ENCODE measurements at places on chromosomes 12 and 14.

DNA sequence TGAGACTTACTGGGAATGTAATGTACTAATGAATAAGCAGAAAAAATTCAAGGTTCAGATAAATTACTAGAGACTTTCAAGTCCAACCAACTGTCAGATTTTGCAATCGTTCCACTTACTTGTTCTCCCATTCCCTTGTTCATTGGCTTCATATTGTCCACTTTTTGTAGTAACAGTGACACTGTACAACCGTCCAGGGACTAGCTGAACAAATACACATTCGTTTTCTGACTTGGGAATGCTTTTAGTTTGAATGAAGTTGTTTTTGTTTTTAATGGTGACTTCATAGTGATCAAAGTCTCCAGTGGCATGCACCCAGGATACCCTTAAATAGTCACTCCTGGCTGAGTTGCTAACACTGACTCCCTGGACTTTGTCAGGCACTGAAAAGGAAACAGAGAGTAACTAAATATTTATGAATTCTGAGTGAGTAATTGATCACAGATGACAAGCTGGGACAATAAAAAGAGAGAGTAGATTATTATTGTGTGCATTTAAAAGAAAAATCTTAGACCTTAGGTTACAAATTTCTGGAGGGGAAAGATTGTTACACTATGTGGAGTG, 65.4 kb downstream of the PTPRB start:
- ATAC-seq = no peak

DNA sequence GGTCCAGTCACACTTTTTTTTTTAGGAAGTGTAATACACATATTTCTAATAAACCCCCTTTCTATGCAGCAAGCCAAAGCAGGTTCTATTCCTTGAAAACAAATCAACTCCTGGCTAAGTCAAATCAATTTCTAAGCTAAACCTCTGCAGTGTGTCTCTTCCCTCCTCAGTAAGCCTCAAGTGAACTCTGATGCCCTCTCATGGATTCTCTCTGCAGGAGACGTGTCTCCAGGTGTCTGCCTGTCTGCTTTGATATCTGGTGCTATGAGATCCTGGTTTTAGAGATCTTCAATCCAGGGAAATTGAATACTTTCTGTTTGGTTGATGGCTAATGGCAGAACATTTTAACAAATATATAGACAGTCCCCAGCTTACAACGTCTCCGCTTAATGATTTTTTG, 791.7 kb downstream of the AACS start:
- no peak for ATAC-seq

- peak; percentile 78 for ATAC-seq
Observed at GRCh38 chr12:99959549-99960170, 25.1 kb downstream of the ANKS1B start.

DNA sequence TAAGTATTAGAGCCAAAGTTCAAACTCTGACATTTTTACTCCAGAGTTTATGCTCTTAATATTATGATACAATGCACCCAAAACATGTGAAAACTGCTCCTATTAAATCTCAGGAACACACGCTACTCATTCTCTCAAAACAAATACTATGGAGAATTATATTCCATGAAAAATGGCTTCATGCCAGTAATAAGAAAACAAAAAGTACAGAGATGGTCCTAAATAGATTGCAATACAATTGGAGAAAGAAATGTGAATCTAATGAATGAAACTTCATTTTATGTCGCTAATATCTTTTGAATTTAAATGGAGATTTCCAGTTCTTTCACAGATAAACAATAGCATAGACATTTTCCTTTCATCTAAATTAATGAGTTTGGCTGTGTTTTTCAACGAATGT, 384.3 kb downstream of the ADAMTS20 start:
- no peak for ATAC-seq

DNA sequence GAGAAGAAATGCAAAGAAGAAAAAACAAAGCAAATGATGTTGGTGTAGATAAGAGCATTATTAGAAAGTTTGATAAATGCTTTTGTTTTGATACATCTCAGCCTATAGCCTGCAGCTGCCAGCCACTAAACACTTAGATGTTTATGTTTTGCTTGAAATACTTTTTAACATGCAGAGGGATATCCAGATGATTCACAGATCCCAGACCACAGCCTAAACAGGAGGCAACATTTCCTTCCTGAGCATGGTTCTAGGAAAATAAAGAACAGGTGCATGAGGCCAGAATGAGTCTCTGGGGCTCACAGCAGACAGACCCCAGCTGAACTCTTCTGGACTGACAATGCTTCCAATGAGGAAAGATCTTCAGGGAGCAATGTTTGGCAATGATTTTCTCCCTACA, 103.7 kb upstream of the EEA1 start:
- ATAC-seq = no peak

DNA sequence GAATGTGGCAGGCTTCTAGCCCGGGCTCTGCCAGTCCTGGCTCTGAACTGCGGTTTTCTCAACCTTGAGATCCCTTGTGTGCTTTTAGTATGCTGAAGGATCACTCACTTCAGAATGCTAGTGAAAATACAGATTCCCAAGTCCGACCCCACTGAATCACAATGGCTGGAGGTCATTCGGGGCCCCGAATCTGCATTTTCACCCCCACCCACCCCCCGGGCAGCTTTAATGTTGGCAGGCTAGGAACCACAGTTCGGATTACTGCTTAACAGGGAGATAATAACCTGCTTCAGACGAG, 573 bp upstream of the SUSD6 start:
- peak; percentile 0 for ATAC-seq

- ATAC-seq = no peak
Observed at GRCh38 chr12:6771091-6771495, 1.2 kb upstream of the LAG3 start.

DNA sequence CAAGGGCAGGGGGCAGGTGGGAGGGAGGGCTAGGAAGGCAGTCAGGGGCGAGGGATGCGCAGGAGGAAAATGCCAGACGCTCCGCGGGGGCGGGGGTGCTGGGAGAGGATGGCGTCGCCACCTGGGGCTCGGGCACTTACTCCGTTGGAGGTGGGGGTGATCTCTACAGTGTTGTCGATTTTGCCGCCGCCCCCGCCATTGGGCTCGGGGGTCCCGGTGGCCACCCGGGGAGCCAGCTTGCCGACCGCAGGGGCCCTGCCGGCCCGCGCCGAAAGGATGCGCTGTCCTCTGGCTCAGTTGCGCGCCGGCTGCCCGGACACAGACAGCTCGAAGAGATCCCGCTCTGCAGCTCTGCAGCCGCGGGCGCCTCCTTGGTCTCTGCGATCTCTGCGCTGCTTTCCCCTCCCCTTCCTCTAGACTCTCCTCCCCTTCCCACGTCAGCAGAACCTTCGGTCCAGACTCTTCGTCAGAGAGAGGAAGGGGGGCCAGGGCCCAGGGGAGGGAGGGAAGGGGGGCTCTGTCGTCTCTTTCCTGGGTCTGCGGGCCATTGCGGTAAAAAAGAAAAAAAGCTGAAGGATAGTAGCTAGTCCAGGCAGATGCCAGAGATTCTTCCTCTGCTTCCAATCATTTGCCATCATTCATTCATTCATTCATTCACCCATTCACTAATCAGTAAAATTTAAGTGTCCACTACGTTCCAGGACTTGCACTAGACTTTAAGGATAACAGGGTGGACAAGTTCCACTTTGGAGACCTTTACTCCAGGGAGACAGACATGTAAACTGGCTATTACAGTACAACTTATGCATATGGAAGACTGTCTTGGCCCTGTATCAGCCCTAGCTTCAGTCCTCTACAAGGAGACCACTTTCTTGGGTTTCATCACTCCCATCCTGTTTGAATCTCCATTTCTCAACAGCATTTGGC, at the start of gene SLC22A17:
Gene SLC22A17 (minus strand): TSS at position 382 of the 927 bp plus-strand sequence.
- peak; percentile 67 for ATAC-seq

GRCh38 chr12:126953365-126953889, 1313.5 kb upstream of the TMEM132C start:
- no peak for ATAC-seq

GRCh38 chr12:109092497-109093021, 713 bp downstream of the ALKBH2 start:
- no peak for ATAC-seq

DNA sequence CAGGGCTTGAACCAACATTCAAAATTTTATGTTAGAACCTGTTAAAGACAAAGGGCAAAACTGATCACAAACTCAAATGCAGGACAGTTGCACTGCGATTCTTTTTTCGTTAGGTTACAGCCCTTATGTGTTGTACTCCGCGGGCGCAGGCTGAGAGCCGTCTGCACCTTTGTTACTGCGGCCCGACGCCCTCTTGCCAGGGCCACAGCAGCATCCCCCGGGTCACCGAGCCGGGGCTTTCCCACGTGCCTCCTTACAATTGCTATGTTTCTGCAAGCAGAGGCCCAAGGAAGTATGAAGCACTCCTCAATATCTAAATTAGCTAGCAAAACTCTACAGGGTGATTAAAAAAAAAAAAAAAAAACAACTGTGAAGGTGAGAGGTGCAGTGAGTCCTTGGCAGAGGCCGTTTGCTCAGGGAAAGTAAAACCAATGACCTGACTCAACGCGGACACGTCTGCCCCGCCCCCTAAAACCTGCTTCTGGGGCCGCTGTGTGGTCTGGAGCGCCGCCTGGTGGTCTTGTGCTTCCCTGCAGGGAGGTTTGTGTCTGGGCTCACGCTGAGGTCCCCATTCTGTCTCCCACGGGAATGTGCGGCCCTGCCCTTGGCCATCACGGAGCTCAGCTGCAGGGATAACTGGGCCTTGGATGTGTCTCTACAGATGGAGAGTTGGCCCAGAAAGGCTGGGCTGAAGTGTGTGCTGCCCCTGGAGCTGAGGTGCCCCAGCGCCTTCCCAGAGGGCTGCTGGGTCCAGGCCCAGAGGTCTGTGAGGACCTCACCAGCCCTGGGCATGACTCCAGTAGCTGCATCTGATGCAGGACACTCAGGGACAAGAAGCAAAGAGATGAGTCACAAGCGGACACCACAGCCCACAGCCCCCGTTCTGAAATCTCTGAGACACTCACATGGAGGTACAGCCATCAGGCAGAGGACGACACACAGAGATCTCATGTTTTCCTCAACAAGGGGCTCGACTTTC, 418.5 kb downstream of the TMEM121 start:
- ATAC-seq = peak; percentile 80

GRCh38 chr12:71445071-71445470, 5.5 kb downstream of the LGR5 start:
- ATAC-seq = no peak

DNA sequence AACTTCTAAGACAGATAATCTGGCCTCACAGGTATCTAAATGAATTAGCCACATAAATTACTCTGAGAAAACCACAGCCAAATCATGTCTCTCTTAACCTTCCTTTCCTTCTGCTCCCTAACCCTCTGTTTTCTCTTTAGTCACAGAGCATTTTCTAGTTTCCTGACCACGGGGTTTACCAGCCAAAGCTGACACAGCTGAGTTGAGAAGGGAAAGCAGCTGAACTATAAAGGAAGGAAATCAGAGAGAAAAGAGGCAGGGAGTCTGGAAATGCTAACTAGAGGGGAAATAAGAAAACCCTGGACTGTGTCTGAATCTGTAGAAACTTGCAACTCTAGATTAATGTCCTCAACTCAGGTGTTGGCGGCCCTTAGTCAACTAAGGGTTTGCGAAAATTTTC, 24.4 kb downstream of the ANKS1B start:
- no peak for ATAC-seq

GRCh38 chr14:33676135-33676566, 274.7 kb downstream of the EGLN3 start:
- ATAC-seq = peak; percentile 13

DNA sequence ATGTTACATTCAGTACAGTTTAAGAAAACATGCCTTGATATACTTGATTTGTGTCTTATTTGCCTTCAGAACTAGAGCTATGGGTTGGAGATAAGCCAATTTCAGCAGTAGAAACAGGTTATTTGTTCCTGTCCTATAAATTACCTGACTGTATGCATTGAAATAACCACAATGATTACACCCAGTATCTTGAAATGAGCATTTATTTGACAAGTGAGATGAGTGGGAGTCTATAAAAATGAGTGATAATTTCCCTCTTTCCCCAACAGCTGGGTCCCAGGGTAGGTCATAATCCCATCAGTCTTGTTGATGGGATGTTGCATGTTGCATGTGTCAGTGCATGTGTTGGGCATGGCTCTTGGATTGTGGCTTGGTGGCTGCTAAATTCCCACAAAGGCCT, 3.7 kb downstream of the TAS2R42 start:
- no peak for ATAC-seq

DNA sequence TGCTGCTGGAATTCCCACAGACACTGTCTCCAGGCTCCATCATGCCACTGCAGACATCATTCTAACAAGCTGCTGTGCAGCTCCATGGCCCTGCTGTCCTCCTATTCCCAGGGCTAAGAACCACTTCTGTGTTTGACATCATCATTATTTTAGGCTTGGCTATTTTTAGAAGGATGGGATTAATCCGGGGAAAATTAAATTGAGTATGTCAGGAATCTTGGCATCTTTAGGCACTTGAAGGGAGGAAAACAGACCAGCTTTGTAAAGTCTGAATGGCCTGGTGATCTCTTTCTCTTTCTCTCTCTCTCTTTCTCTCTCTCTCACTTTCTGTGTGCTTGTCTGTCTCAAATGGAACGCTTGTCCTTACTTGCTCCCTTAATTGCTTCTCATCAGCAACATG, 568.3 kb upstream of the FLRT2 start:
- ATAC-seq = no peak

GRCh38 chr14:88877192-88877591, 52.7 kb downstream of the TTC8 start:
- ATAC-seq = no peak

- ATAC-seq = no peak
Observed at GRCh38 chr14:94424371-94424770, 28.2 kb downstream of the SERPINA11 start.

GRCh38 chr12:50276912-50277671, 6.2 kb downstream of the LIMA1 start:
- ATAC-seq = peak; percentile 21

DNA sequence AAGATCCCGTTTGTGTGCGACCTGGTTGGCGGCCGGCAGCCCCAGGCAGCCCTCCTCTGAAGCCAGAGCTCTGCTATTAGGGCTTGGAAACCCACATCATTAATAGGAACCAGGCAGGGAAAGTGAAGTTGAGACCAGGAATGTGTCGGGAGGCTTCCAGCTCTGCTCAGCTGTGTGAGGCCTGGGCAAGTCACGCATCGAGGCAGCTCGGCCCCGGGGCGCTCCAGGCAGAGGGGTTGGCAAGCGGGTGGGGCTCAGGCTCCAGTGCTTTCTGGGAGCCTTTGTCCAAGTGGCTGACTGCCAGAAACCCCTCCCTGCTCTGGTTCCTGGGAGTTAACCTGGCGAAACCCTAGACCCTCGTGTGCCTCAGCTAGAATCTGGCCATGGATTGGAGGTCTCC, 1151.7 kb downstream of the VRK1 start:
- ATAC-seq = no peak

DNA sequence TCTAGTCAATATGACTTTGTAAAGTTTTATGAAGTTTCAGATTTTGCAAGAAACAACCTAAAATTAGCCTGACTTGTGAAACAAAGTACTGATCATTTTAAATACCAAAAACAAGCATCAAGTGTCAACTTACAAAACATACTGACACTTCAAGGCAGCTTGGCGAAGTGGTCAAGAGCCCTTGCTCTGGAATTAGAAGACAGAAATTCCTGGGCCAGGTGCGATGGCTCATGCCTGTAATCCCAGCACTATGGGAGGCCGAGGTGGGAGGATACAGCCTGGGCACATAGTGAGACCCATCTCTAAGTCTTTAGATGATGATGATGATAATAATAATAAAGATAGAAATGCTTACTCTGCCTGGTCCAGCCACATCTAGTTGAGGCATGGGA, 45.4 kb upstream of the NR2C1 start:
- ATAC-seq = no peak

GRCh38 chr12:89156862-89157262, 195.4 kb downstream of the DUSP6 start:
- no peak for ATAC-seq

GRCh38 chr14:43165651-43166050, 1341.4 kb downstream of the FSCB start:
- no peak for ATAC-seq

All from esophagus mucosa (tissue), 1 donor.